SJCRH30 (cell line): ENCODE measurements at places on chromosomes 13 and 19.

DNA sequence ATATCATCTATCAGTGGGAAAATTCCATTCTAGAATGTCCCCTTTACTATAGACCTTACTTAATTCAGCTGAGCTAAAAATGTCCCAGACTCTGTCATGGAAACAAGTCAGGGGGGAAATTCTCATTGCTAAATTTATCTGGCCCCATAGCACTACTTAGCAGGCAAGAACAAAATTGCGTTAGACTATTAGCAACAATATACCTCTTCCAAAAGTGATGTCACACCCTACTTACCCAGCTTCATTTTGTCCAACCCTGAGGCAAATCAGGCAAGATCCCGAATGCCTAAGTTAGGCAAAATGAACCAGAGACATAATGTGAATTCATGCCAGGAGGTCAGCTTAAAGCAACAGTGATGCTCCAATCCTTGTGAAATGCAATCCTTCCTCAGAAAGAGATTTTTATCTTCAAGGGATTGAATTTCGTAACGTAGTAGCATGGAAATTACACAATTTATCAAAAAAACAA, 93.7 kb downstream of the FRY start:
- no peaks in the 10 kb centered on the region for H3K27me3 ChIP-seq
- no peaks in the 10 kb centered on the region for H3K36me3 ChIP-seq
- no peak overlapping the region for H3K27ac ChIP-seq
- DNase-seq: no peak
- no peaks in the 10 kb centered on the region for H3K4me1 ChIP-seq

DNA sequence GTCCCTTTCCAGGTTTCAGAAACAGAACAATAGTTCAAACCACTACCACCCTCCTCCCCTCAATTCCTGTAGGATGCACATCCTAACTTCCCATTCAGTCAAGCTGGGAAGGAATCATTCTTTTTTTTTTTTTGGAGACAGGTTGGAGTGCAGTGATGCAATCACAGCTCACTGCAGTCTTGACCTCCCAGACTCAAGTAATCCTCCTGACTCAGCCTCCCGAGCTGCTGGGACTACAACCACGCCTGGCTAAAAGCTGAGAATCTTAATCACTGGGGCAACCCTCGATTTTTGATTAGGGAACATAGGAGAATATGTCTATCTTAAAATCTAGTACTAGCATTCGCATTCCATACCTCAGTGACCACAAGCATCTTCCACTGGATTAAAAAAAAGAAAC, 146.2 kb downstream of the ABCC4 start:
- DNase-seq: no peak
- H3K27ac ChIP-seq: no peak overlapping the region
- H3K4me3 ChIP-seq: no peak overlapping the region
- H3K4me1 ChIP-seq: peaks cover 4% of the 10 kb centered on the region; the same call in 1 of the 2 replicates

GRCh38 chr19:43651758-43652545, 12.3 kb upstream of the CADM4 start:
- no peaks in the 10 kb centered on the region for H3K27me3 ChIP-seq
- no peak overlapping the region for H3K4me3 ChIP-seq
- no peaks in the 10 kb centered on the region for H3K4me1 ChIP-seq
- H3K36me3 ChIP-seq: no peaks in the 10 kb centered on the region
- no peak overlapping the region for H3K27ac ChIP-seq

GRCh38 chr13:109146912-109147647, 517.7 kb downstream of the MYO16 start:
- no peaks in the 10 kb centered on the region for H3K27me3 ChIP-seq
- no peak overlapping the region for H3K27ac ChIP-seq
- no peaks in the 10 kb centered on the region for H3K4me1 ChIP-seq
- no peak overlapping the region for H3K4me3 ChIP-seq

- no peaks in the 10 kb centered on the region for H3K27me3 ChIP-seq
- no peaks in the 10 kb centered on the region for H3K4me1 ChIP-seq
- no peak for DNase-seq
- no peaks in the 10 kb centered on the region; the same call in 1 of the 2 replicates for H3K36me3 ChIP-seq
These were observed 2.1 kb upstream of the SLC27A5 start for GRCh38 chr19:58513694-58514563.

DNA sequence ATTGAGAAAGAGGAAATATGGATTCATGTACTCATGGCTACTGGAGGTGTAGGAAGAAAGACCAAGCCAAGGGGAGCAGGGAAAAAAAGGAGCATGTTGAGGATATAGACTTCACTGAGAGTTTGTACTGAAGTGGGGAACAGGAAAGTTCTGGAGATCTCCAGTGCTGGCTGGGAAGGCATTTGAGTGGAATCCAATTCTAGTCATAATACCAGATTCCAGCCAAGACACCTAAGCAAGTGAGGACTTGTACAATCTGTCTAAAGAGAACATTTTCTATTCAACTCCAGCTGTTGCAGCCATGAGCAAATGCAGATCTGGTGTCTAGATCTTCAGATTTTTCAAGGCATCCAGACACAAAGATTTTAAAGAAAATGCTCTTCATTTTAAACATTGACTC, 412.5 kb downstream of the OXGR1 start:
- no peak overlapping the region for H3K4me3 ChIP-seq
- no peaks in the 10 kb centered on the region for H3K36me3 ChIP-seq
- H3K4me1 ChIP-seq: no peaks in the 10 kb centered on the region
- H3K27me3 ChIP-seq: no peaks in the 10 kb centered on the region
- no peak overlapping the region for H3K27ac ChIP-seq

GRCh38 chr13:44746690-44747089, 170.6 kb upstream of the TSC22D1 start:
- no peaks in the 10 kb centered on the region for H3K27me3 ChIP-seq
- H3K36me3 ChIP-seq: no peaks in the 10 kb centered on the region
- H3K4me1 ChIP-seq: no peaks in the 10 kb centered on the region

DNA sequence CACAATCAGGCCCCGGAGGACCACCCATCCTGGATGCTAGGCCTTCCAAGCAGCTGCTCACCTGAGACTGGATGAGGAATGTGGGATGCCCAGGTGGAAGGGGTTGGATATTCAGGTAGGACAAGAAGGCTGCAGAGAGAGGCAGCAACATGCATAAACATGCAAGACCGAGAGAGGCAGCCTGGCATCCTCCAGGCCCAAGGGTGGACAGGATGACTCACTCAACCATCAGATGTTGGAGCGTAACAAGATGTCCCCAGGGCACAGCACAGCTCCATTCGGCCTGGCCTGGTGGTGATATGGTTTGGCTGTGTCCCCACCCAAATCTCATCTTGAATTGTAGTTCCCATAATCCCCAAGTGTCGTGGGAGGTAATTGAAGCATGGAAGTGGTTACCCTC, 10.0 kb upstream of the CABP5 start:
- H3K27ac ChIP-seq: no peak overlapping the region
- H3K4me1 ChIP-seq: no peaks in the 10 kb centered on the region
- DNase-seq: no peak
- H3K27me3 ChIP-seq: no peaks in the 10 kb centered on the region
- no peaks in the 10 kb centered on the region for H3K36me3 ChIP-seq
